ENCODE measurements at places on chromosomes 1 and 21.

DNA sequence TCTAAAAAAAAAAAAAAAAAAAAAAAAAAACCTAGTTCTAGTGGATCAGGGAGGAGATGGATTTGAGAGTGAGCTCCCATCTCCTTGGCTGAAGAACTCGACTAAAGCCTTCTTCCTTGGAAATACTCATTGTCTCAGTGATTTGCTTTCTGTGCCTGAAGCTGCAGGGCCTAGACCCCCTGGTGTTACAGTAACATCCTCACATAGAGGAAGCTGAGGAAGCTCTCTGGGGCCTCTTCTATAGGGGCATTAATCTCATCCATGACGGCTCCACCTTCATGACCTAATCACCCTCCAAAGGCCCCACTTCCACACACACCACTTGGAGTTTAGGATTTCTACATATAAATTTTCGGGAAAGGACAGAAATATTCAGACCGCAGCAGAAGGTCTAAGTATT, 95.9 kb upstream of the ETS2 start:
- no peak for DNase-seq

DNA sequence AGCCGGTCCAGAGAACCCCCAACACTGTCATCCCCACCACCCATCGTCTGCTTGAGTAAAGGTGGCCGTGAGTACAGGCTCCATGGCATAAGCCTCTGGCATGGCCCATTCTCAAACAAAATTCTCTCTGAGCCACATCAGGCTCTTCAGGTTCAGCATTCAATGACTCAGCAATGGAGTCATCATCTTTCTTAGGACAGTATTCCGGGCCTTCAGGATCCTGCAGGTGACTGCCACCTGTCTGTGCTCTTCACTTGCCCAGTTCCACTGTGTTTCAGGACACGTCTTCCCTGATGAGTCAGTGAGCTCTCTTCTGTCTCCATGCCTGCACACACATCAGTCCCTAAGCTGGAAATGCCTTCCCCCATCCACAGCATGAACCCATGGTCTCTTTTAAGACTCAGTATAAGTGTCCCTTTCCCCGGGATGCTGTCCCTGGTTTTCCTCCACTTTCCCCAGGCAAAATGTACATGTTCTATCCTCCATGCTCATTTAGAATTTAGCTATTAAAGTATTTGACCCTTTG, 81.1 kb upstream of the FGGY start:
- DNase-seq: no peak

GRCh38 chr1:246934765-246935164, 3.0 kb upstream of the AHCTF1 start:
- DNase-seq: no peak

DNA sequence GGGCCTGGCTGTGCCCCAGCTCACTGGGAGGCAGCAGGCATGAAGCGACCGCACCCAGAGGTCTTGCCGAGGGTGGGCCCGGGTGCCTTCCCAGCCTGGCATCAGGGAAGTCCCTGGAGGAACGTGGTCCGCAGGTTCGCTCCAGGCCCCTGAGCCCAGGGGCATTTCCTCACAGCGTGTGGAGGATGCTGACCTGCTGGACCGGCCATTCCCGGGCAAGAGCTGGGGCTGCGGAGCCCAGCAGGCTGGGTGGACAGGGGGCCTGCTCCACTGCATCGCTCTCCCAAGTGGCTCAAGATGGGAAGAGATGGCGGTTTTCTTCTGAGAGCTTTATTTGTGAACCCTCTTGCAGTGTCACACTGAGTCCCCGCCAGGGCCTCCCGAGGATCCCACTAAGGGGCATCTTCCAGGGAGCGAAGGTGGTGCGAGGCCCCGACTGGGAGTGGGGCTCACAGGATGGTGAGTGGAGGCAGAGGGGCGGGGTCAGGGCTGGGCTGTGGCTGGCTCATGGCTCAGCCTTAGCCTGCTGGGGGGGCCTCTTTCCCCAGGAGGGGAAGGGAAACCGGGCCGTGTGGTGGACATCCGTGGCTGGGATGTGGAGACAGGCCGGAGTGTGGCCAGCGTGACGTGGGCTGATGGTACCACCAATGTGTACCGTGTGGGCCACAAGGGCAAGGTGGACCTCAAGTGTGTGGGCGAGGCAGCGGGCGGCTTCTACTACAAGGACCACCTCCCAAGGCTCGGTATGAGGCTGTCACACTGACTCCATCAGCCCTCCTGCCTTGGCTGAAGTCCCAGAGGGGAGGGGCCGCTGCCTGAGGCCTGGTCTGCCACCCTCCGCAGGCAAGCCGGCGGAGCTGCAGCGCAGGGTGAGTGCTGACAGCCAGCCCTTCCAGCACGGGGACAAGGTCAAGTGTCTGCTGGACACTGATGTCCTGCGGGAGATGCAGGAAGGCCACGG, 7.2 kb upstream of the MMP23B start:
- no peak for DNase-seq
